Stimulated activated CD8-positive, alpha-beta memory T cell treated with anti-CD3 and anti-CD28 coated beads, Interleukin-7, amount 100 ng/mL, for 48 hours (primary cell): ENCODE measurements at places on chromosomes 6 and 20.

GRCh38 chr6:33297406-33297955, 1.3 kb downstream of the RGL2 start:
- no peak for DNase-seq

DNA sequence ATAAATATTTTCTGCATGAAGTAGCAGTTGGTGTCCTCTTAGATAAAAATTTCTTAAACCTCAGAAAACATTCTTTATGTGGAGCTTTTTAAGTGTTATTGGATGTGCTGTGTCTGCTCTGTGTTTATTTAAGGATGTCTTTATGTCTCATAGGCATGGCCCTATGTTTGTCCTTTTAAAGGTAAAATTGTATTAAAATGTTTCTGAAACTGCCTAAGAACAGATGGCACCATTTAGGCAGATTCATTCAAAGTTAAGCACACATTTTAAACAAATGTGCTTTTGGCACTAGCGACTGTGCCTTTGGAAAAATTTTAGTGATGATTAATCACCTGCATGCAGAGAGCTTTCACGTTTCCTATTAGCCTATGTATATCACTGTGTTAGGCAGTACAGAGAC, 125.2 kb downstream of the KIF6 start:
- no peak for DNase-seq

GRCh38 chr6:42533794-42534193, 30.0 kb upstream of the UBR2 start:
- no peak for DNase-seq

DNA sequence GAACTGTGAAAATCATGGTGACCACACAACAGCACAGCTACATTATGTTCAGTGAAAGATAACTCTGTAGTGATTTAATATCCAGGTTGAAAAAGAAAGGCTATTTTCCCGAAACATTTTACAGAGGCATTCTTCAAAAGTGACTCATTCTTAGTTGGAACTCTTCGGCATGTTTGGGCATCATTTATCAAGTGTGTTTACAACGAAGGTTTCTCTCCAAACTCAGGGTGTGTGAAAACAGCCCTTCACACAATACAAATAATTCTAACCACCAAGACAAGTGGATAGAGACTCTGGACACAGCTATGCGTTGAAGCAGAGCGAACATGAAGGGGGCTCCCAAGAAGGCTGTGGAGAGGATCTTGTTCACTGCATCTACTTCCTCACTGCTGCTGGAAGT, 57.6 kb downstream of the CBLN4 start:
- DNase-seq = no peak

DNA sequence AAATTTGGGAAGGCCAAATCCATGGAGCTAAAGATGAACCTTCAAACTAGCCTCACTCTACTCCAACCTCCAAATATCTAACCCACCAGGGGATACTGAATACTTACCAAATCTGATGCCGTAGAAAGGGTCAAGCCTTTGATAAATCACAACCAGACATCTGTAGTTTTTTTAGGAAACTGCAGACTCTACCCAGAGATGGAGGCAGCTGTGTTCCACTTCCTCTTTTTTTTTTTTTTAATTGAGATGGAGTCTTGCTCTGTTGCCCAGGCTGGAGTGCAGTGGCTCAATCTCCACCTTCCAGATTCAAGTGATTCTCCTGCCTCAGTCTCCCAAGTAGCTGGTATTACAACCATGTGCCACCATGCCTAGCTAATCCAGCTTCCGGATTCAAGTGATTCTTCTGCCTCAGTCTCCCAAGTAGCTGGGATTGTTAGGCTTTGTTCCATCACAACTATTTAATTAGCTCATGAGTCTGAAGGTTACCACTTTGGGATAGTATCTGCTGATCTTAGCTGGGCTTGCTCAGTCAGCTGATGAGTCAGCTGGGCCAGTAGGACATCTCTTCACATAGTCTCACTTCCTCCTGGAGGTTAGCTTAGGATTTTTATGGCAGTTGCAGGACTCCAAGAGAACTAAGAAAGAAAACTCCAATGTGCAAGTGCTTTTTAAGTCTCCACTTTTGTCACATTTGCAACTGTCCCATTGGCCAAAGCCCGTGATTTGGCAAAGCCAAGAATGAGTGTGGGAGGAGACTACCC, 13.3 kb downstream of the FRK start:
- no peak for DNase-seq

DNA sequence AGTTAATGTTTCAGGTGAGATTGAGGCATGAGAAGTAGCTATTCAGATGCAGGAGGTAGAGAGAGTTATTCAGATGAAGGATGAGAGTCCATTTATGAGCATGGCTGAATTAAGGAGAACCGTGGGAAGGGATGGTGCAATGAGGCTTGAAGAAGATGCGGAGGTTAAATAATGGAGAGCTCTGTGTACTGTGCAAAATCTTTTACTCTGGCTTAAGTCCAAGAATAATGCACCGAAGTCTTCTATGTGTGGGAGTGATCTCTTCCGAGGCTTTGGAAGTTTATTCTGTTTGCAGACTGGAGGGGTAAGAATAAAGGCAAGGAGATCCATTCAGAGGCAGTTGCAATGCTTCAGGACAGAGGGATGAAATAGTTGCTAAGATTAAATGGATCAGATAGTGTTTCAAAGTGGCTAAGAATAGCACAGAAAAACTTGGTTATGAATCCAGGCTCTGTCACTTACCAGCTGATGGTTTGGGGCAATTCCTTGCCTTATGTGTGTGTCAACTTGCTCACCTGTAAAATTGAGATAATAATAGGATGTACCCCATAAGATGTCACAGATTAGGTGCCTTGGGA, 467.1 kb downstream of the HDGFL1 start:
- DNase-seq = no peak

DNA sequence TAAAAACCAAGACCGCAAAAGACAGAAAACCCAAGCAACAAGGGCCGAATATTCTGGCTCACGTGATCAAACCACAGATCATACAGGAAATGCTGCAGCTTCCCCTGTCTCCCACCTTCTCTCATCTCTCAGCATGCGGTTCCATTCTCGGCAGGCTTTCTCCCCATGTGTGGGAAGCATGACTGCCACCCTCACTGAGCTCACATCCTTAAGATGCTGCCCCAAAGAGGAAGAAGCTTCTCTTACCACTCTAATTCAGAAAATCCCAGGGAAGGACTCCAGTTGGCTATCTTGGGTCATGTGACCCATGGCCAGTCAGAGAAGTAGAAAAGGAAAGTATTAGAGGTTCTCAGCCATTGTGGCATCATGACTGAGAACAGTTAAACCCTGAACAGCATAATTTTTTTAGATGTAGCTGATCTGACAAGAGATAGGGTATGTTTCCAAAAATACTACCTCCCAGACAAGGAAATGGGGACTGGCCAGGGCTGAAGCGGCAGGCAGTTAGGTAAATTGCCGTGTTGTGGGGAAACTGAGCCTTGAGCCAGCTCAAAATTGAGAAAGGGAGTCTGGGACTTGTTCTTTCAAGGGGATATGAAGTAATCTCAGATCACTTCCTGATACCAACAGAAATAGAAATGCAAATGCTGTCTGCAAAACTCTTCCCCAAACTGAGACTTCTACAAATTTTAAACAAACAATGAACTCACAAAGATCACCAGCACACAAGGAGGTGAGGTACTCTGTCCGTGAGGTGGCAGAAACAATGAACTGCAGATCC, 37.1 kb upstream of the GRM4 start:
- peak; percentile 75 for DNase-seq

DNA sequence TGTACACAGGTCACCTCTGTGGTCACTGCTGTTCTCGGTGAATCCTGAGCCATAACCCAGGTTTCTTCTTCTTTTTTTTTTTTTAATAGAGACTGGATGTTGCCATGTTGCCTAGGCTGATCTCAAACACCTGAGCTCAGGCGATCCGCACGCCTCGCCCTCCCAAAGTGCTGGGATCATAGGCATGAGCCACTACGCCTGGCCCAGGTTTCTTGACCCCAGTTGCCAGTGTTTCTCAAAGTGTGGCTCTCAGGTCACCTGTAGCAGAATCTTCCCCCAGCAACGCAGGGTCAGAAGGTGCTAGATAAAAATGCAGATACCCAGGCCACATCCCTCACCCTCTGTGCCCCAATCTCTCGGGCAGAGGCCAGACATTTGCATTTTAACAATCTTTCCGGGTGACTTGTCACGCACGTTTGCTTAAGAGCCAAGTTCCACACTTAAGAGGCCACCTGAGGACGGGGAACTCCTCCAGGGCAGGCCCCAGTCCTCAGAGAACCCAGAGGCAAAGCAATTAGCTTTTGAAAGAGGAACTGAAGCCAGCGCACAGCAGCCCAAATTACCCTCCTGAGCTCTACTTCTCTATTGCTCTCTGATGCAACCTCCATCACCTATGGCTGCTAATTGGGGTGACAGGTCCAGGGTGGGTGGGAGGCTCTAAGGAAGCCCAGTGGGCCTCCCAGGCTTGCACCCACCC, 81.8 kb downstream of the NFATC2 start:
- no peak for DNase-seq

- no peak for DNase-seq
These were observed 59.7 kb upstream of the TMEM181 start for GRCh38 chr6:158500016-158500735.
